Peyer's patch (tissue), 4 donors: ENCODE measurements at places on chromosomes 7 and 10. TPM values are rescaled to one million over a fixed set of nuclear protein-coding genes. Genes with fewer than 3 reads are reported as not detected.

- no peak for DNase-seq
Measured at GRCh38 chr7:102994567-102994966, 80.0 kb downstream of the FBXL13 start.

GRCh38 chr10:37263304-37263703 lies 137.9 kb downstream of the ANKRD30A start:
- no peak for DNase-seq

DNA sequence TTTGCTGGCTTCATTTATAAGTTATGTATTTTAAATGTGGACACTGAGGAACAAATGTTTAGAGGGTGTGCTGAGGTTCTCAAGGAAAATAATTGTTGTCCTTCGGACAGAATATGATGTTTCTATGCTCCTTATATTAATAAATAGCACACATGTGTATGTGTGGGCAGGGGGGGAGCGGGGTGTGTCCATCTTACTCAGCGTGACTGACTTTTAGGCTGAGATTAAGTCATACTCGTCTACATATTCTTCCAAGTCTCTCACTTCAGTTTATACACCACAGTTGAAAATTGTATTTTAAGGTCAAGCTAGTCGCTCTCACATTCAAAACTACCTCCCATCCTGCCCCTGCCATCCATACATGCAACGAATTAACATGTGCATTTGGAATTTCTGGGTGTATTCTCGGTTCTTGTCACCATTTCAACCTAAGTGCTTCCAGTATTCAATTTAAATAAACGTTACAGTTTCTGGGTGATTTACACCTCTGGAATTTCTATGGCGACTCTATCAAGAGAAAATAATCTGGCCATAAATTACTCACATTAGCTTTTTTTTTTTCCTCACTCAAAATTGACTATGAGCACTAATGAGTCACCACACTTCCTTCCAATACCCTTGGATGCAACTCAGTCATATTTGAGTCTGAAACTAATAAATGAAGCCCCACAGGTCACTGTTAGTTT lies 3.3 kb downstream of the PCDH15 start:
- no peak for DNase-seq

DNA sequence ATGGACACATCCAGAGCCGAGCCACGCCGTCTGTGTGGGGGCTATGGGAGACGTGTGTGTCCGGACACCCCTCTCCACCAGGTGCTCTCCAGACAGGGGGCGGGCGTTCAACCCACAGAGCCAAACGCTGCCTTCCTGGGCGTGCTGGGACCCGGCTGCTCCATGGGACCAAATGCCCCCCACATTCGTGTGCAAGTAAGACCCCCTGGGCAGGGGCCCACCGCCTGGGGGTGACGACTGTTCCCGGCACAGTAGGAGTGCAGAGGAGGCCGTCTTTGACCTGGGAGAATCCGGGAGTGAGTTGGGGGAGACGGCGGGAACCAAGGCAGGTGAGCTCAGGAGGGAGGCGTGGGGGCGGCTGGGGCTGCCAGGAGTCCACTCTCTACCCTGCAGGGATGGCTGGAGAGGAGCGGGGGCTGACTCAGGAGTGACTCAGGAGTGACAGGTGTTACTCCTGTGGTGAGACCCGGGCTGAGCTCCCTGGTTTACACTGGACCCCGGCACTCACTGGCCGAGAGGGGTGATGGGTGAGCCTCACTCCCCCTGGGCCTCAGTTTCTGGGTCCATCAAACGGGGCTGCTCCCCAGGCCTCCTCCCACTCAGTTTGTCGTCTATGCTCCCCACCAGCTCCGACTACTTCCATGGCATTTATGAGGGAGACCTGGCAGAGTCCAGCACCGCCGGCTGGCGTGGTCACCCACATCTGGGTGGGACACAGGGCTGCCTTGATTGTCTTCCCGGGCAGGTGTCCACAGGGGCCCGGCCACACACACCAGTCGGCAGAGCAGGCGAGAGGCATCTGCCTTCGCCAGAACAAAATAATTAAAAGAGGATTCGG lies 95.0 kb downstream of the MICALL2 start:
- DNase-seq, result no peak

DNA sequence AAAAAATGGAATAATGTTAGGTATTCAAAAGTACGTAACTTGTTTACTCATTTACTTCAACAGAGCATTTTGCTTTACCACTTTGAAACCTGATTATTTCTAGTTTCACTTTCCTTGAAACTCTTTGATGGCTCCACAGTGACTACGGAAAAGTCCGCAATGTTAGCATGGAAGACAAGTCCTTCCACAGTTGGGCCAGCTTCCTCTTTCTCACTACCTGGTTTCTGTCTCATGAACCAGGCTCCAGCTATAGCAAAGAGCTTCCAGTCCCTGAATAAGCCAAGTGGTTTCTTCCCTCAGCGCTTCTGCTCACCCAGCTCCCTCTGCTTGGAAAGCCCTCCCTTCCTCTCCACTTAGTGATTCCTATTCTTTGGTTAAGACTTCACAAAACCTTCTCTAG lies 44.8 kb upstream of the SLC16A12 start:
- no peak for DNase-seq

DNA sequence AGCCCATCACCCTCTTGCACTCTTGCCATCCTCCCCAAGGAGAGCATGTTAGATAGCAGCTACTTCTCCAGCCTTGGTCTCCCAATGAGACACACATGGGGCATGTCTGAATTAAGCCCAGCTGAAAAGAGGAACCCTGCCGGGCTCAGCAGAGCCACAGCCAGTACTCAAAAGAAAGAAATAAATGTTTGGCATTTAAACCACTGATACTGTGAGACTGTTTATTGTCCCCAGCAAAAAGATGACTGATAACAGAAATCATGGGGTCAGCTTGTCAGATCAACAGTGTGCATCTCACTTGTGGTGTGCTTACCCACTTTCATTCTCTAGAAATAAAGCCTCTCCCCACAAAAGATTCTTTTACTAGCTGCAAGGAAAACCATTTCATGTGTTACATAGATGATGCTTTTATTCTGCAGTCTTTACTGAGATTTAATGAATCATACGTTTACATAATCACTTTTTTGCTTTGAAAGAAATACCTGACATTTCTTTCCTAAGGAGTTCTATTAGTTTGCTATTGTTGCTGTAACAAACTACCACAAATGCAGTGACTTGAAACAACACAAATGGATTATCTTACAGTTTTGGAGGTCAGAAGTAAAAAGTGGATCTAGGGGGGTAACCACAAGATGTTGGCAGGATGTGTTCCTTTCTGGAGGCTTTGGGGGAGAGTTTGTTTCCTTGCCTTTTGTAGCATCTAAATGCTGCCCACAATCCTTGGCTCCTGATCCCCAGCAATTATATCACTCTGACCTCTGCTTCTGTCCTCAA lies 20.9 kb downstream of the ANKRD7 start:
- no peak for DNase-seq

GRCh38 chr10:87600581-87600980 lies 59.1 kb upstream of the PAPSS2 start:
- no peak for DNase-seq

TMEM176B gene
- total RNA-seq, result 93.3 TPM

GPR22 gene
- not detected for total RNA-seq

OPN4 gene
- not detected for total RNA-seq

AASS gene
- total RNA-seq, result 26.3 TPM

C10orf67 gene
- not detected for total RNA-seq

NAT16 gene
- total RNA-seq, result 1.0 TPM
